ENCODE measurements at places on chromosomes 12 and 14. TPM values are rescaled to one million over a fixed set of nuclear protein-coding genes. Genes with fewer than 3 reads are reported as not detected.
A peak's percentile ranks its signal among the peaks of the same experiment; 100 is the strongest.

- peak; percentile 73 for DNase-seq
Measured at GRCh38 chr12:32261638-32262037, 137.7 kb upstream of the FGD4 start.

Gene GARIN6
- not detected for total RNA-seq

Gene WNT1
- total RNA-seq = not detected

DNA sequence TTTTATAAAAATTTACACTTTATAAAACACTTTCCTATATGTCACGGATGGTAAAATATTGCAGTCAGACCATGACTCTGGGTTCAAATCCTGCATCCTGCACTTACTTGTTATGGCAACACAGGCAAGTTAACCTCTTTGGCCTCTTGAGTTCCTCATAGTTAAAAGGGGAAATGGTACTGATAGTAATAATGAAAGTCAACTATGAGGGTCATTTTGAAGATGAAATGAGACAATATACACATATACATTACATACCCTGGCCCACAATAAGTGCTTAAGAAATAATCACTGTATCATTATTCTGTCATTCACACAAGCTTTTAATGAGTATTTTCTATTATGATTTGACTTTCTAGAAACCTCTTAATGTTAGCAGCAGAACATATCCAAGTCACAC lies 64.4 kb downstream of the C12orf42 start:
- DNase-seq = no peak

Gene CARMIL3
- 0.05 TPM for total RNA-seq

Gene RND1
- total RNA-seq = 3.4 TPM

GRCh38 chr12:24723759-24724158 lies 225.1 kb downstream of the BCAT1 start:
- DNase-seq = no peak

- DNase-seq = no peak
Measured at GRCh38 chr14:73162251-73162650, 25.9 kb downstream of the PSEN1 start.

GRCh38 chr14:41586237-41586636 lies 20.4 kb upstream of the LRFN5 start:
- DNase-seq = no peak

DNA sequence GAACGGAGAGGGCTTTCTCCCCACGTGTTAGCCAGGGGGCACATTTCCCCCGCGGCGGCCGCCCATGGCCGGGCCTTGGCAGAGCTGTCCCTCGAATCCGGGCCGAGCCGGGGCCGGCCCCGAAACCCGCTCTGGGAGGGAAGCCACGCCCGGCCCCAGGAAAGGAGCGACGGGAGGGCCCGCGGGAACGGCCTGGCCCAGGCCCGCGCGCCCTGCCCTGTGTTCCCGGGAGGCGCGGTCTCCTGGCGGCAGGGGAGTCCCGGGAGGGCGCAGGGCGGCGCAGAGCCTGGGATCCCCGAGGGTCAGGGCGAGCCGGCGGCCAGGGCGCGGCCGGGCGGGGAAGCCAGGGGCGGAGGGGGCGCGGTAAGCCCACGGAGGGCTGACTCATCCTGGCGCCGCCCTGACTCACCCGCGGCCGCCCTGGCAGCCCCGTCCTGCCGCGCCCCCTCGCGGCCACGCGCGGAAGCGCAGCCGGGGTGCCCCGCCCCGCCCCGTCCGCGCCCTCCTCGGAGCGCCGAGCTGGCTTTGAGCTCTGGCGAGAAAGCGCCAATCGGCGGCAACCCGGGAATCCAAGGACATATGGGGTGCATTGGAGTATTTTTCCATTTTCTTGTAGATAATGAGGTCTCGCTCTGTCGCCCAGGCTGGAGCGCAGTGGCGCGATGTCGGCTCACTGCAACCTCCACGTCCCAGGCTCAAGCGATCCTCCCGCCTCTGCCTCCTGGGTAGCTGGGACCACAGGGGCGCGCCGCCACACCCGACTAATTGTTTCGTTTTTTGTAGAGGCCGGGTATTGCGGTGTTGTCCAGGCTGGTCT lies 31.8 kb upstream of the PLEKHG6 start:
- DNase-seq = peak; percentile 89

DNA sequence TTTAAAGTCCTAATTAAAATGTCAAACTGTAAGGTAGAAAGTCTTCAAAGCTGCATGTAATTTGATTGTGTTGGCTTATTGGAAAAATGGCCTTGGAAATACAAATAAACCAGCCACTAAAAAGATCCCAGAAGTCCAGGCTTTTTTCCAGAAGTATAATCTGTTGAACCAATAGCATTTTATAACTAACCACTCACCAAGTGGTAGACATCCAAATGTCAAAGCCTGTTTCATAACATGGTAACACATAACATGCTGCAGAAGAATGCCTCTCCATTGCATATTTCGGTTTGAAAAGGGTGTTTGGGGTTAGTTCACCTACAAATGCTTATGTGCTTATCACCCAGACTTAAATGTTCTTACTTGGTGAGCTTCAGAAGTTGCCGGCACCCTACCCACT lies 183.7 kb upstream of the DIO2 start:
- DNase-seq = no peak

Gene FERMT2
- 84.2 TPM for total RNA-seq

GRCh38 chr12:131861261-131862083 lies 33.0 kb upstream of the ULK1 start:
- DNase-seq = no peak

Gene LUM
- under 0.01 TPM for total RNA-seq

Measured in dermis blood vessel endothelial cell (primary cell).